ENCODE measurements at places on chromosomes 6 and 20.

DNA sequence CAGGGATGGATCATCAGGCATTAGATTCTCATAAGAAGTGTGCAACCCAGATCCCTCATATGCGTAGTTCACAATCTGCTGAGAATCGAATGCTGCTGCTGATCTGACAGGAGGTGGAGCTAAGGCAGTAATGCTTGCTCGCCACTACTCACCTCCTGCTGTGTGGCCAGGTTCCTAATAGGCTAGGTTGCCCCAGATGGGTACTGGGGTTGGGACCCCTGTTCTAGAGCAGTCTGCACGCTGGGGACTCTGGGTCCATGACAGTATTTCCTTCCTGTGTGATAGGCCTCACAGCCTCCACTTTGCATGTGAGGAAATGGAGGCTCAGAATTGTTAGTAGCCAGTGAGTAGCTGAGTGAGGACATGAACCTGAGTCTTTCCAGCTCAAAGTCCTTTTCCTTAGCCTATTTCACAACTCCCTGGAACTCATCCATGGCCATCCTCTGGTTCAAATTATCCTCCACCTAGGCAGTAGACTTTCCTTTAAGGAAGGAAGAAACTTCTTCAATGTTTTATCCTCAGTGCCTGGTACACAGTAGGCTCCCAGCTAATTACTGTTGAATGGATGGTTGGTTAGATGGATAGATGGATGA is 117.2 kb downstream of the SYCP2 start:
- DNase-seq: no peak

- no peak for DNase-seq
These were observed 50.6 kb upstream of the NELFCD start for GRCh38 chr20:58930496-58930895.

DNA sequence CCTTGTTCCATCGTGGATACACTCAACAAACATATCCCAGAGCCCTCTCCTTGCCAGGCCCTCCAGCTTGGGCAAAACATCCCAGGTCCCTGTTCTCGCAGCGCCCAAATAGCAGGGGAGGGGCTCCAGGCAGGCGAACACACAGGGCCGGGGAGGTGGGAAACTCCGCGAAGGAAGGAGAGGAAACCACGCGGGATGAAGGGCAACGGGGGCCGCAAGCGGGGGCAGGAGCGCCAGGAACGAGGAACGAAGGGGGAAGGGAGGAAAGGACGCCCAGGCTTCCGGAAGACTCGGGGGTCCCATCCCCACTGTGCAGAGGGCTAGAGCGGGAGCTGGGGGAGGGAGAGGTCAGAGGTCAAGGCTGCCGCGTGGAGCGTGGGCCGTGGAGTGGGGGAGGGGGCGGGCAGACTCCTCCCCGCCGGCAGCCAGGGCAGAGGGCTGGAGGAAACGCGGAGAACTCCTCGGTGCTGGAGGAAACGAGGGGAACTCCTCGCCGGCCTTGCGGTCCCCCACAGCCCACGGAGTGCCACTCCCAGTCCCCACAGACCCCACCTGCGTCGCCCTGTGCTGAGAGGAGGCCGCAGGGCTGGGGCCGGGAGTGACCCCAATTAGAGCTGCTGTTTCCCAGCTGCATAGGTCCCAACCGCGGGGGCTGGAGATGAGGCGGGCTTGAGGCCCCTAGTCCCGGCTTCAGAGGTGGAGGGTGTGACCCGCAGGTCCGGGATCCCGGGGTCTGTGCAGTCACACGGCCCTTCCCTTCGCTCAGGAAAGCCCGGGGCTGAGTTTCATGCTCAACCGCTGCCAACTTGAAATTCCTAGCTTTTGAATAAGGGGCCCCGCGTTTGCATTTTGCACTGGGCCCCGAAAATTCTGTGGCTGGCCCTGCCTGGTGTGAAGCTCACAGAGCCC is 1.2 kb upstream of the RBM38 start:
- DNase-seq: no peak

- DNase-seq: no peak
These were observed 234.9 kb downstream of the BCKDHB start for GRCh38 chr6:80341330-80341729.

- no peak for DNase-seq
These were observed 335.8 kb downstream of the PACRG start for GRCh38 chr6:163063561-163063960.

GRCh38 chr20:48855046-48855445 is 27.2 kb upstream of the PREX1 start:
- no peak for DNase-seq

GRCh38 chr6:160102399-160102798 is 19.2 kb upstream of the SLC22A1 start:
- no peak for DNase-seq

- no peak for DNase-seq
These were observed 72.5 kb downstream of the ATP9A start for GRCh38 chr20:51695574-51696303.

GRCh38 chr6:44678252-44678935 is 290.9 kb downstream of the CDC5L start:
- DNase-seq: no peak

DNA sequence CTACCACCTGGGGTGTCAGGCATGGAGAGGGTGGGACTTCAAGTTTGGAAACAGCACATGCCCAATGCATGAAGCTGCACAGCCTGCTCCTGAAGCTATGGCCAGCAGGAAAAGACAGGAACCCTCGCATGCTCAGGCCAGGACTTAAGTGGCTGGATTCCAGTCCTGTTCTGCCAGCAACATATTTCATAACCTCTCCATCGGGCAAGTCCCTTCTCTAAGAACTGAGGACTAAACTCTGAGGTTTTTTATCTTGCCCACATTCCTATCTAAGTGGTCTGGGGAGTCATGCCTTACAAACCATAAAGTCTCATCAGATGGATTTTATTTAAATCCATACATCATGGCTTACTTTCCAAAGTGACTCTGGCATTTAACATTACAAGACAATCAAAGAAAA is 27.5 kb upstream of the AGPAT4 start:
- no peak for DNase-seq

DNA sequence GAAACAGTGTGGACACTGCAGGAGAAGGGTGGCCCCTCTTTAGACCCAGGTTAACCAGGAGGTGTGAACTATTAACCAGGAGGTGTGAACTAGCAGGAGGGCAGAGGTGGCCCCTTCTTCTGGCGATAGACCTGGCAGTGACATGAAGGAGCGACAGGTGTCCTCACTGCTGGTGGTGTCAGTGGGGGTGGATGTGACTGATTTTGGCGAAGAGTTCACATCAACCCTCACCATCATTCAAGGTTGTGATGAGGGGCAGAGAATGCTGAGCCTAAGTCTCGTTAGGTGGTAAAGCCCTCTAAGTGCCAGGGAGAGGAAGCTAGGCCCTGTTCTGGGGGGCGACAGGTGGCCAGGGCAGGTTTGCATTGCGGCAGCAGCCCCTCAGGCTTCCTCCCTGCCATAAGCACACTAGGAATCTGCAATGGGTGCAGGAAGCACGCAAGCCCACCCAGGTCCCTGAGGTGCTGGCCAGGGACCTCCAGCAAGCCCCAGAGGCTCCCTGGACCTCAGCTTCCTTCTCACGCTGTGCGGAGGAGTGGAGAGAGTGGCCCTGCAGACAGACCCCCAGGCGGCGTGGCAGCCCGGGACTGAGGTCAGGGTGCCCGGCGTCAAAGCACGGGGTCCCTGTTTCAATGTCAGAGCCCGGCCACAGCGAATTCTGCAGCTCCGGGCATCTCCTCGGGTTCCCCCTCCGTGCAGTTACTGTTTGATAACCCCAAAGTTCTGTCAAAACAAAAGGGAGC is 13.7 kb downstream of the NPEPL1 start:
- DNase-seq: no peak

GRCh38 chr20:19070681-19071445 is 141.6 kb upstream of the SLC24A3 start:
- DNase-seq: no peak

DNA sequence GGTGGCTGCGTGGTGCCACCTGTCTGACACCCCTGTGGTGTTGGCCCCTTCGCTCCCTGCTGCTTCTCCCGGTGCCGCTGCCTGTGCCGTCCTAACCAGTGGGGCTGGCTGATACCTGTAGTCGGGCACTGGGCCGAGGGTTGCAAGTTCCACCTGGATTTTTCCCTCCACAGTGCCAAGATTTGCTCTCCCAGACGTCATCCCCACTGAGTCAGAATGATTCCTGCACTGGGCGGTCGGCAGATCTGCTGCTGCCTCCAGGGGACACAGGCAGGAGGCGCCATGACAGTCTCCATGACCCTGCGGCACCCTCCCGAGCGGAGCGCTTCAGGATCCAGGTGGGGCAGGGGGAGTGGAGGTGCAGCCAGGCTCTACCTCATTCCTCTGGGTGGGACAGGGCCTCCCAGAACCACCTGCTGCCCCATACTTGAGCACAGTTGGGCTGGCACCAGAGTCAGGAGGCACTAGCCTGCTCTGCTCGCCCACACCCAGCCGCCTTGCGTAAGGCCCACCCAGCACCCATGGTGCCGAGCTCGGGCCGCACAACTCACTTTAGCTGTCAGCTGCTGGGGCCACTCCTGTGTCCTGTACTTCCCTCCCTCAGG is 60.2 kb downstream of the TCP11 start:
- no peak for DNase-seq

DNA sequence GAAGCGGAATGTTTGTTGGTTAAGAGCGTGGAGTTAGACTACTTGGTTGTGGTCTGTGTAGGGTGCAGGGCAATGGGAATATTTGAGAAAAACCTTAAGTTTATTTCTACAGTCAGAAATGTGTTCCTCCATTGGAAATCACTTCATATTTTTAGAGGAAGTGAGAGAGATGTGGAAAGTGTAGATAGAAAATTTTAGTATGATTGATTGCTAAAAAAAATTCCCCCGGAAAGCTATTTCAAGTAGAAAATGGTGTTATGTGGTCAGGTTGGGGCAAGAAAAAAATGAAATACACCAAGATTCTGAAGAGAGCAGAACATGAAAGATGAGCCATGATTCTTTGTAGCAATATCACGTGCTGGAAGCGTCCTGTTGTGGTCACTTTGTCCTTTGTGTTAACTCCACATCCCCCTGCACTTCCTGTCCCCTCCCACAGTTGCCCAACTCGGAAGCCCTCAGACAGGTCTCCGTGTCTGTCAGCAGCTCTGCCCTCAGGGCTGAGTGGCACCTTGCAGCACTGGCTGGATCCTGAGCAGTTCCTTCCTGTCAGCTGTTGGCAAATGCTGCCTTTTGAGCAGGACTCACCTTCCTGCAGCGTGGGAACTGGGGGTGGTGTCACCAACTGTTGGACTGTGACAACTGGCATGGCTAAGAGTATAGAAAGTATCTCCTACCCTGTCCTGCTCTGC is 137.5 kb upstream of the SLC24A3 start:
- DNase-seq: no peak

DNA sequence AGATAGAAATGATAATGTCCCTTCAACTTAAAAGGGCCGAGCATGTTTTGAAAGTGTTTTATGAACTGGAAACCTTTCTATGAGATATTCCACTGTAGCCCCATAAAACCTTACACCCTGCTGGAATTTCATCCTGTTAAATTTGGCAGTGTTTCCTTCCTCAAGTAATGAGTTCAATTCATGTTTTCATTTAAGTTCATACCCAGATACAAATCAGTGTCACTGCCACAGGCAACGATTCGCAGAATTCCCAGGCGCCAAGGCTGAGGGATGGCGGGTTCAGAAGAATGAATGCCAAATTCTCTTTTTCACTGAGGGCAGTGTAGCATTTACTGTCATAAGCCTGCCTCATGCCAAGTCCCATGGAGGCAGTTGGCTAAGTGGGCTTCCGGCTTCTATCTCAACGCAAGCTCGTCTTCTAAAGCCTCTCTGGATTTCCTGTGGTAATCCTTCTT is 511.8 kb upstream of the ID4 start:
- no peak for DNase-seq

DNA sequence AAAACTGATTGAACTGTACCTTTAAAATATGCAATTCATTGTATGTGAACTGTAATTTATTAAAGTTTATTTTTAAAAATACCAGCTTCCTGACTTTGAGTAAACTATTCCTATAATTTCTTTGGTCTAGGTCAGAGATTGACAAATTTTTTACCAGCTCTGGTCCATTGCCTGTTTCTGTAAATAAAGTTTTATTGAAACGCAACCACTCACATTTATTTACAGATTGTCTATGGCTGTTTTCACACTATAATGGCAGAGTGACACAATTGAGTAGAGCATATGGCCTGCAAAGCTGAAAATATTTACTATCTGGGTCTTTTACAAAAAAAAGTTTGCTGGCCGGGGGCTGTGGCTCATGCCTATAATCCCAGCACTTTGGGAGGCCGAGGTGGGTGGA is 33.0 kb upstream of the NFATC2 start:
- DNase-seq: no peak

GRCh38 chr20:62606551-62607201 is 35.6 kb upstream of the SLCO4A1 start:
- DNase-seq: no peak

DNA sequence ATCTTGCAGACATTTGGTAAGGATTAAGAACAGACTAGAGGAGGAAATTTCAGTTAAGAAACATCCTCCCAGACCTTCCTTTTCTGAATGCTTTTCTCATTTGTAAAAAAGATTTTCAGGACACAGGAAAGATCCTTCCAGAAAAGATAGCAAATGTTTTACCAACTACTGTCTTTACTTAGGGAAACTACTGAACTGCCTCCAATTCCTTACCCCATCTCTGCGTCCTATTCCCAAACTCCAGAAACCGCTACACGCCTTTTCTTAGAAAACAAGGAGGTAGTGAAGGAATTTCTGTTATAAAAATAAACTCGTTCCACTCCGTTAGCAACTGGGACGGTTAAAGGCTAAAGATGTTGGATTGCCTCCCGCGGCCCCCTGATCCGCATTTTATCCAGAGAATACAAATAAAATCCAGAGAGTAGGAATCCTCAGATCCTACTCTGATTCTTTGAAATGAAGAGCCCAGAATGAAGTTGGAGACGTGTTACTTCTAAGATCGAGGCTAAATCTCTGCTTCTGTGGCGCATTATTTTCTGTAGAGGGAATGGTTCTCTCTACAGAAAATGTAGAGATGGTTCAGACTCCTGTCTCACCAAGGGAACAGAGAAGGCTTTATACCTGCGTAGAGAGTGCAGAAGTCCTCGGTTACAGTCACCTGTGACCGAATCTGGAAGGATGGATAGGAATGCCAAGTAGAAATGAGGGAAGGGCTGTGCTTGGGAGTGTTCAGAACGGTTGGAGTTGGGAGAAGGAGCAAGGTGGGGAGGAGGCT is 133.0 kb downstream of the GPX5 start:
- no peak for DNase-seq

- DNase-seq: no peak
These were observed 100.9 kb downstream of the HFE start for GRCh38 chr6:26187981-26188635.

DNA sequence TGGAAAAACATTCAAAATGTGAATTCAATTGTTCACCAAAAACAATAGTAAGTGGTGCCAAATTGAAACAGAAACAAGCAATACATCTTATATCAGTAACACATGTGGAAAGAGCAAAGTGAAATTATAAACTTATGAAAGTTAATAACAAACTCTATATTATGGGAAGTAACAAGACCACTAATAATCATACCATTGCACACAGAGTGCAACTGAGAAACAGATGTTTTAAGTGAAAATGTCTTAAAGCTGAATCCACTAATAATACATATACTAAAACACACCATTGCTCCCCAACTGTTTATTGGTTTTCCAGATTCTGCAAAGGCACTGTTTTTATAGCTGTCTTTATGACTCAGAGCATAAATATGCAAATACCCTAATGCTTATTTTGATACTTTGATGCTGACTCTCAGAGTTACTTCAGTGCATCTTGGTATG is 292.3 kb downstream of the RFPL4B start:
- no peak for DNase-seq
